ENCODE measurements at places on chromosomes 5 and 9.

DNA sequence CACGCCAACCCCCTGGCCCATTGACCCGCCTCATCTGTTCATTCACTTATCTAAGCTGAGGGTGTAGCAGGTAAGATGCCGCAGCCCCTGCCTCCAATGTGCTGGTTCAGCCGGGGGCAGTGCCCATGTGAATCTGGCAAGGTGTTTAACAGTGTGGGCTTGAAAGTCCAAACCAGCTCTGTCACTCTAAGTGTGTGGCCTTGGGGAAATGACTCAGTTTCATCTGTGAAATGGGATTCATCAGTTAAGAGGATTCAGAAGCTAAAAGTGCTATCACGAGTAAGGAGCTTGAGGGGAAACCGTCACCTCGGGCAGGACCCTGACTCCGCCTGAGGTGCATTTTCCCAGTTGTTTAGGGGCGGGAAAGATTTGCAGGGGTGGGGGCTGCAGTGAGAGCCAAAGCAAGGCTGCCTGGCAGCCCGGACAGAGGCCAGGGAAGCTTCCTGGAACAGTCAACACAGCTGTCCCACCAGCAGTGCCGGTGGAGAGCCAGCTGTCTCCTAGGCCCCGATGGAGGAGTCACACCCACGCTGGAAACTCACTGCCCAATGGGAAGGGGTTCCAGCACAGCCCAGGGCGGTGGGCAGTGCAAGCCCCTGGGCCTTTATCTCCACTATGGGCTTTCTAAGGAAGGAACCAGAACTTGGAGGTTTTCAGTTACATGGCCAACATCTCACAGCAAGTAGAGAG is 9.7 kb upstream of the URM1 start:
- no peak for DNase-seq

DNA sequence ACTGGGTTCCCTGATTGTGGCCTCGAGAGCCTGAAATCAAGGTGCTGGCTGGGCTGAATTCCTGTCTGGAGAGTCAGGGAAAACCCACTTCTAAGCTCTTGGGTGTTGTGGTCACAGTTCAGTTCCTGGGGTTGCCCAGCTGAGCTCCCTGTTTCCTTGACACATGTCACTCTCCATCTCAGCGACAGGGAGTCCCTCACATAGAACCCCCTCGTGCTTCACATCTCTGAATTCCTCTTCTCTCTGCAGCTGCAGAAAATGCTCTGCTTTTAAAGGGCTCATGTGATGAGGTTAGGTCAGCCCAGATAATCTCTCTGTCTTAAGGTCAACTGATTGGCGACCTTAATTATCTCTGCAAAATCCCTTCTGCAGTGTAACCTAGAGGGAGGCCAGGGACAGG is 53.5 kb upstream of the NFIL3 start:
- no peak for DNase-seq

DNA sequence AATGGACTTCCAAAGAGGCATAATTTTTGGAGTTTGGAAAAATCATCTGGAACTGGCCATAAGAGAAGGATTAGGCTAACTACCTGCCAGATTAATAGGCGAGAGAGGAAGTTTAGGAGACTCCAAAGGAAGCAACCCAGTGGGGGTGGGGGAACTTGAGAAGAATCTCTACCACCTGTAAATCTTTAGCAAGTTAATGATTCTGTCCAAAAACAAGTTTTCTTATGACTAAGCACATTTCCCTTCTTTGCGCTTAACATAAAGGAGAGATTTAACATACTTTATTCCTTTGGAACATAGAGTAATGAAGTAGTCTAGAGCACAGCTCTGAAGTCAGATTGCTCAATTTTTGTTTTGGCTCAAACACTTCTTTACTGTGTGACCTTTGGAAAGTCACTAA is 58.2 kb upstream of the PAPPA start:
- no peak for DNase-seq

DNA sequence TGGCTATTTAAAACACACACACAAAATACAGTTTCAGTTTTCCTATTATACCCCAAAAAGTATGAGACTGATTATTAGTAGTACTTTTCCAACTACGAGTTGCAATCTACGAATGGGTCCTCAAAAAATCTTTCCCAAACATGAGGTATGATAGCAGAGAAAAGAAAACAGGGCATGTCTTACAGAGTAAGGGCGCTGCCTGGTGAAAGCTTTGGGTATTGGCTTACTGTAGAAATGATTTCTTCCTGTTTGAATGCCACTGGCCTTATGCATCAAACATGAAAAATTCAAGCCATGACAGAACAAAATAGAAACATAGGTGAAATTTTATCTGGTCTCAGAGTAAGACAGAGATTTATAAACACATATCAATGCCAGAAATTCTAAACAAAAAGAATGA is 448.0 kb downstream of the SPOCK1 start:
- no peak for DNase-seq

GRCh38 chr9:70802206-70802605 is 319.2 kb downstream of the TRPM3 start:
- no peak for DNase-seq

DNA sequence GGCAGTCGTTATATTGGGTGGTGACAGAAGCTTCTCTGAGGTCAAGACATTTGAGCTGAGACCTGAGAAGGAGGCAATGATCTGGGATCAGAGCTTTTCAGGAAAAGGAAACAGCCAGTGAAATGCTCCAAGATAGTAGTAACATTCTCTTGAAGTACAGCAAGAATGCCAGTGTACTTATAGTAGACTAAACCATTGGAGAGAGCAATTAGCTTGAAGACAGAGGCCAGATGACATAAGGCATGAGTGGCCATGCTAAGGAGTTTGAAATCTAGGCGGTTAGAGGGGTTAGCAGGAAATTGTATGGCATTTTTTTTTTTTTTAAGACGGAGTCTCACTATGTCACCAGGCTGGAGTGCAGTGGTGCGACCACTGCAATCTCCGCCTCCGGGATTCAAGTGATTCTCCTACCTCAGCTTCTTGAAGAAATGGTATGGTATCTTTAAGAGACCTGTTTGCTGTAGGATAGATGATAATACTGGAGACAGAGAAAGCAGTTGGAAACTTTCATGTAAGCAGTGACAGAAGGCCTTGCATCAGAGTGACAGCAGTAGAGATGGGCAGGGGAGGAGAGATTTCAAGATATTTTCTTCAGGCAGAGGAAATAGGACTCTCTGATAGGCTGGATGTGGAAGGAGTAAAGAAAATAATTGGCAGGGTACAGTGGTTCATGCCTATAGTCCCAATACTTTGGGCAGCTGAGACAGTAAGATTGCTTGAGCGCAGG is 482.2 kb upstream of the PAPPA start:
- no peak for DNase-seq

DNA sequence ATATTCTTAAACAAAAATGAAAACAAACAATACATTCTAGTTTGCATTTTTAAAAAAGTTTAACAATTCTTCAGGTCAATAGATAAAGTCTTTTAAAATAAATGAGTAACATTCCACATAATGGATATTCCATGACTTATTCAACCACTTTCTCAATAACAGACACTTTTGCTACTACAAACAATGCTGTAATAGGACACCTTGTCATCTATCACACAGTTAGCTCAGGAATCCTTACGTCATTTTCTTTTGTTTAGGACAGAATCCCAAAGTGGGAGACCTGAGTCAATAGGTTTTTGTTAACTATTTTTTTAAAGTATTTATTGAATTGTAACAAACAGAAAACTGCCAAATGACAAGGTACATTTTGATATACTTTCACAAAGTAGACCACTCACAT is 72.5 kb downstream of the CEP120 start:
- no peak for DNase-seq

DNA sequence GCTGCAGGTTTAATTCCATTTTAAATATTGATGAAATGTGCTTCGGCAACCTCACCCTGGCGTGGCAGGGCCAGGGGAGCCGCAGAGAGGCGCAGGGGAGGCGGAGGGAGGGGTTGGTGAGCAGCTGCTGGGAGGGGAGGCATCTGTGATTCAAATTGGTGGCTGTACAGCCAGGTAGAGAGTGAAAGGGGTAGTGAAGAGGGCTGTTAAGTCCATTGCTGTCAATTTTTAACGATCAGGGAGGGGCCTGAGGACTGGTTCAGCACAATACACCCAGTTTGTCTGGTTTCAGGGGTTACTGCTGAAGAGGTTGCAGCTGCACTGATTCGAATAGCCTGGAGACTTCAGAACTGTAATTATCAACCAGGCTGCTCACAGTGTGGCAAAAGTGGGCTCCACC is 31.3 kb downstream of the LHX6 start:
- peak; percentile 96 for DNase-seq
